ENCODE measurements at places on chromosomes 4 and X. TPM values are rescaled to one million over a fixed set of nuclear protein-coding genes. Genes with fewer than 3 reads are reported as not detected.

DNA sequence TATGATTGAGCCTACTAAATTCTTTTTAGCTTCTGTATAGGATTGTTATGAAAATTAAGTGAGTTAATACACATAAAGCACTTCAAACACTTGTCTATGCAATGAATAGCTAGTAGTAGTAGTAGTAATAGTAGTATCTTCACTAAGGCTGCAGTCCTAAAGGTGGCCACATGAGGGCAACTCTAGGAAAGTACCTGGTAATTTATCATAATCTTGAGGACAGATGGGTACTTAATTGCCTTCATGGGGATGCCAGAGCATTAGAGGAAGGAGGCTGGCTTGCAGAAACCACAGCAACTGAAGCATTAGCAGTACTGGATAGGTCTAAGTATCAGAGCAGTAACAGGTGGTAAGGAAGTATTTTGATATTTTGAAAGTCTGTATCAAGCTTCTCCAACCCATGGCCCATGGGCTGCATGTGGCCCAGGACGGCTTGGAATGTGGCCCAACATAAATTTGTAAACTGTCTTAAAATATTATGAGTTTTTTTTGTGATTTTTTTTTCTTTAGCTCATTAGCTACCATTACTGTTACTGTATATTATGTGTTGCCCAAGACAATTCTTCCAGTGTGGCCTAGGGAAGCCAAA, 17.3 kb downstream of the NIPAL1 start:
- DNase-seq = peak; percentile 34

DNA sequence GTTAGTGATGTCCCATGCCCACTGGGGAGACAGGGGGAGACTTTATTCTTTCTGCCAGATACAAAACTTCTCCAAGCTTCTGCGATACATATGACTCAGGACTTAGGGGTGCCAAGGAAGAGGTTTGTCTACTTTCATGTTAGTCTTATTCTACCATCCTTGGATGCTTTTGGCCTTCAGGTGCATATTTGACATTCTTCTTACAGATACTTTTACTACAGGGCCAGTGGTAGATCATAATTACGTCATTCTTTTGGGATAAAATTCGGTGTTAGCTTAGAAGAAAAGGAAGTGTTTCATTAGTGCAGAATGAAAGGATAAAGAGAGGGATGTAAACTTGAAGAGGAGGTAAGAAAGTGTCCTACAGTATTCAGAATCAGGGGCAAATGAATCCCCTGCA, 245.2 kb downstream of the THOC2 start:
- DNase-seq = no peak

DNA sequence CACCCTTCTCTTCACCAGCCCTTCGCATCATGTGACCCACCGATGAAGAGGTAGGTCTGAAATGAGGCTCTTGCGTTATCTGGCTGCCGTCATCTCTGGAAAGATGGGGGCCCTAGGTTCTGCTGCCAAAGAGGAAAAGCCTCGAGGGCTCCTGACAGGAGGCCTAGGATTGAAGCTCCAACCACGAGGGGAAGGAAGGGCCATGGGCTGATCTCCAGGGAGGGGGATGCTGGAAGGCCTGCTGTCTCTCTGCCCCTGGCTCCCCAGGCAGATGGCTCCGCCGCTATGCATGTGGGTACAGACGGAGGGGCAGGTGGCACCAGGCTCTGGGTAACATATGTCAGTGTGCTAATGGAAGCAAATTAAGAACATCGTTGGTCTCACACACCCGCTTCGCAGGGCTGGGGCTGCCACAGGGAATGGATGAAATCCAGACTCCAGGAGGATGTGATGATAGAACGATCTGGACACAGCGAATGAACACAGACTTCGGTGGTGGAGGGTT, 44.9 kb downstream of the AFAP1 start:
- no peak for DNase-seq

GRCh38 chr4:89725268-89725667, 111.7 kb downstream of the SNCA start:
- DNase-seq = no peak

- no peak for DNase-seq
Observed at GRCh38 chr4:185576962-185577950, 41.9 kb upstream of the PDLIM3 start.

DNA sequence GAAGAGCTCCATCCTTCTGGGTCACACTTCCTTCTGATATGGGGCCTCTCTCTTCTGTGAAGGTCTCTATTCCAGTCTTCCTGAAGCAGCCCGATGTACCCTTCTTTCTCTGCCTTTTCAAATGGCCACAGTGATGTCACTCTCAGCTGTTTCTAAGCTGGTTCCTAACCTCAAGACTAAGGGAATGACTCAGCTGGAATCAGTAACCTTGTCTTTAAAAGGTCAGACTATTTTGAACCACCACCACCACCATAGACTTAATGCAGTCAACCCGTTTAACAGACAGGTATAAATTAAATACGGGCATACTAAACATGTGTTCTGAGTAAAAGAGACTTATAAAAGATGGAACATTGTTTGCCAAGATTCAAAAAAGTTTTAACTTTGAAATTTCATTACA, 121.0 kb downstream of the PPA2 start:
- no peak for DNase-seq

GRCh38 chrX:14274691-14275090, 245.0 kb upstream of the GEMIN8 start:
- DNase-seq = no peak

DNA sequence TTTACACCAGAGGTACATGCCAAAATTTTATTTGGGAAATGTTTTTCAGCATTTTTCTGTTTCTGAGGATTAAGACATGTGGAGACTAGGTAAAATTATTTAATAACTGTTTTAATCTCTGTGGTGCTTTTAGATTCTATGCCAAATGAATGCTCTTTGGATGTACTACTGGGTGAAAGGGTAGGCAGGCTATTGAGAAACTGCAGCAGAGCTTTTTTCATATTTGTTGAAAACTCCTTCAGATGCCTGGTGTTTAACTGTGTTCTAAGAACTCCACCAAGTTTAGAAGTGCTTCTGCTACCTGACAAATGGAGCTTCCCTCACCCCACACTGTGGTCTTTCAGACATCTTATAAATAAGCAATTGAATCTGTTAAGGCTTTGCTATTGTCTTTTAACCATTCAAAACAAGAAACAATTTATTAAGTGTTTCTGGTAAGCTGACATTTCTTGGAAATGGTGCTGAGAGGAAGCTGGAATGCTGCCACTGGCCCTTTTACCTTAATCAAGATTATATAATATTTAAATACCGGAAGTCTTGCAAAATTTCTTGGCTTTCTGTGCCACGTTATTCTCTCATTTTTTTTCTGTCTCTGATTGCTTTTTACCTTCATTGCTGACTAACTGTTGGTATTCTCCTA, 51.2 kb upstream of the CYSLTR1 start:
- no peak for DNase-seq

DNA sequence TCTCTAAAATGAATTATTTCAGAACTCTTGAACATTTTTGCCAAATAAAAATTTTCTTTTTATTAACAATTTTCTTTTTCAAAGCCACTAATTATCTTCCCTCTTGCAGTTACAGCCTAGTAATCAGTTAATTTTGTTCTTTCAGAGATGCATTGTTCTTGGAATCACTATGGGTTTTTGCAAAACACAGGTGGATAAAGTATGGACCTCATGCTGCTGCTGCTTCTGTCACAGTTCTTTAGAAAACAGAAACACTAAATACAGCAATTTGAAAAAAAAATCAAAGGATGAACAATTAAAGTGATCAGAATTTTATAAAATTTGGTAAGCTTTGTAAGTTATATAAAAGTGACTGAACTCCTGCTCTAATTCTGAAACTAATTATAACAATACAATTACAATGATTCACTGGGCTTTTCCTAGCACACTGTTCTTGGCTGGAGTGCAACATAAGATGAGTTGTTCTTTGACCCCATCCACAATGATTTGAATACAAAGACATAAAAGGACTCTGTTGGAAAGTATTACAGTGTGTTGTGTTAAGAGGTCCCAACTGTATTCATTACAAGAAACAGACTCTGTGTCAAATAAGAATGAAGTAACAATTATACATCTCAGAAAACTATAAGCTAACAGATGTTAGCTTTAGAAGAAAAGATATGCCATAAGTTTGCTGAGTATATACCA, 59.4 kb upstream of the GK2 start:
- DNase-seq = no peak

- DNase-seq = peak; percentile 88
Observed at GRCh38 chr4:25908491-25908901, 5.5 kb upstream of the SMIM20 start.

- DNase-seq = no peak
Observed at GRCh38 chr4:11507920-11508319, 79.2 kb upstream of the HS3ST1 start.

DNA sequence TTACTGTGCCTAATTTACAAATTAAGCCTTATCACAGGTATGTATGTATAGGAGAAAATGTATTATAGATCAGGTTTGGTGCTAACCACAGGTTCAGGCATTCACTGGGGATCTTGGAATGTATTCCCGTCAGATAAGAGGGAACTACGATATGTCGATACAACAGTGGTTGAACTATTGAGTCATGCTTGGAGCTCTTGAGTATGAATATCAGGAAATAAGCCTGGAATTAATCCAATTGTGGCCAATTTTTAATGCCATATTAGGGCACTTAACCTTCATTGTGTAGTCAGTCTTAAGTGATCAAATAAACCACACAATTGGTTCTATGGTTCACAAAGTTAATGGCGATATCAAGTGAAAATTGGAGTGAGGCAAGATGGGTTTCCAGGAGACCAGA, 556.5 kb downstream of the IL1RAPL1 start:
- no peak for DNase-seq

Gene UGT2A3
- not detected for total RNA-seq

Gene ADRA2C
- total RNA-seq = 0.50 TPM

Gene CBLL2
- total RNA-seq = not detected

Gene MAOB
- total RNA-seq = 0.12 TPM

Gene MAGEA11
- total RNA-seq = not detected
